ENCODE measurements at places on chromosomes 11 and 22.

DNA sequence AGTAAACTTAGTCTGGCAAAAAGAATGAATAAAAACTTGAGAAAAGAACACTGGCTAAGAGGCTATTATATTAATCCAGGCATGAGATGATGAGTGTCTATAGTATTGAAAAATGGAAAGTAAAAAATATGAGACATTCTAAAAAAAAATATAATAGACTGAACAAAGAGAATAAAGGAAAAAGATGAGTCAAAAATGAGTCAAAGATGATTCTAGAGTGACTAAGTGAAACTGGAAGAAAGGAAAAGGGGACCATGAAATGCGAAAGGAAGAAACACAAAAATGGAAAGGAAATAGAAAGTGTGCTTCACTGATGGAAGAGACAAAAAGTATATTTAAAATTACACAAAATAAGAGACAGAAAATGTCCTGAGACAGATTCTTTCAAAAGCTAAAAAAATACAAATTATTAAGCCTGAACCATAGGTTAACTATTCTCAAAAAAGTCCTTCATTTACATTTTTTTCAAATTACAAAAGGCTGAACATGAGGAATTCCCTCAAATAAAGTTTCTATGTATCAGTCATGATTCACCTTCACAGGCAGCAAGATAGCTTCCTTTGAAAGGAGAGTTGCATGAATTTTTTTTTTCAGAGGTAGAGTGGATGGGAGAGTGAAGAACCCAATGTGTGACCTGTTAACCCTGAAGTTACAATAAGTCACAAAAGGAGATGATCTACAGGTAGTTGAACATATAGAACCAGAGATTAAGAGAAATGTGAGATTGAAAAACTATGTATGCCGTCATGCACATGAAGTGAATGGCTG is 75.2 kb downstream of the EIF3M start:
- DNase-seq: no peak

DNA sequence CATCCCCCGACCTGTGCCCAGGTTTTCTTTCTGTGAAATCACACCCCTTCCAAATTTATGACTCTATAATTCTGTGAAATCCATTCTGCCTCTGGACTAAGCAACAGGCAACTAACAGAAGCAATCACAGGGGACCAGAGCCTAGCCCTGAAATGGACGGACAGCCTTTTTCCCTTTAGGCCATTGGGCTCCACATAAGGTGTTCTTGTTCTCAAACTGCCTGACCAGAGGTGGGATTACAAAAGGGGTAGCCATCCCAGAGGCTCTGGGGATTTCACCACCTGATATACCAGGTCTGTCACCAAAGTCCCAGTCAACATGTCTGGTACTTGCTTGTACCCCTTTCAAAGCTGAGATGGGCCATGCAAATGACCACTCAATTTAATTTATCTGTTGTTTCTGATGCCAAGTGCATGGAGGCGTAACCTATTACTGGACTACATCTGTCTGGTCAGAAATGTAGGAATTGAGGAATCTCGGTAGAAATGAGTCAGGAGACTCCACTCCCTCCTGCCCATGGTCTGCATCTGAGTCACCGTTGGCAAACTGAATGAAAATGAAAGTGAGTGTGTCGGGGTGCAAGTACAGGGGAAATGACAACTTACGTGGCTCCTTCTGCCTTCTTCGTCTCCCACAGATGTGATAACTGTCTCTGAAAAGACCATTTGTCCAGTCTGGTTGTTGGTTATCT is 10.2 kb downstream of the DKK3 start:
- DNase-seq: no peak

DNA sequence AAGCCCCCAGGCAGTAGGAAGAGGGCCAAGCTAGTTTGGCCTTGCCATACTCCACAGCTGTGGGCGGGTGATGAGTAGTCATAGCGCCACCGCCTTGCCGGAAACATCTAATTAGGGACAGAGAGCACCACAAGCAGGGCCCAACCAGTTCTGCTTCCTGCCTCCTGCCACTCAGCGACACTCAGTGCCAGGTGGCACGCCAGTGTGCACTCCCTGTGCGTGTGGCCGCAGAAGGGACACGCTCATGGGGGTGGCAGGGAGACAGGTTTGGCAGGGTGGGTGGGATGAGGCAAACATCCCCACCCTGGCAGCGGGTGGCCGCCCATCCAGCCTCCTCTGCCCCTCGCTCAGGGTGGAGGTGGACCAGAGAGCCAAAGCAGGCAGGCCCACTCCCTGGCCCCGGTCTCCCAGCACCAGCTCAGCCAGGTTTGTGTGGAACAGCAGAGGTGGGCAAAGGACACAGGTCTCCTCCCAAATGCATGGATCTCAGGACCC is 4.9 kb downstream of the OVOL1 start:
- no peak for DNase-seq

GRCh38 chr11:130671801-130672700 is 223.6 kb downstream of the ADAMTS15 start:
- no peak for DNase-seq

DNA sequence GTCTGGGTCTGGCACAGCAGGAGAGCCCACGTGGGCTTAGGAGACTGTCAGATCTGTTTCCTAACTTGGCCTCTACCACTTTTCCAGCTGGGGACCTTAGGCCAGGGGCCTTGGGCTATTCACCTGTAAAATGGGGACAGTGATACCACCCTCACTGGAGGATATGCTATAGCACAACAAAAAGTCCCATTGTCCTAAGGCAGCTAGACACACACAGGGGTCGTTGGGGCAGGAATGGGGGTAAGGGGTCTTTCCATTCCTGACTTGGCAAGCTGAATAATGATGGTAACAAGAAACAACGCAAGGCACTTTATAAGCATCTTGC is 2.6 kb upstream of the SH3BP1 start:
- no peak for DNase-seq

DNA sequence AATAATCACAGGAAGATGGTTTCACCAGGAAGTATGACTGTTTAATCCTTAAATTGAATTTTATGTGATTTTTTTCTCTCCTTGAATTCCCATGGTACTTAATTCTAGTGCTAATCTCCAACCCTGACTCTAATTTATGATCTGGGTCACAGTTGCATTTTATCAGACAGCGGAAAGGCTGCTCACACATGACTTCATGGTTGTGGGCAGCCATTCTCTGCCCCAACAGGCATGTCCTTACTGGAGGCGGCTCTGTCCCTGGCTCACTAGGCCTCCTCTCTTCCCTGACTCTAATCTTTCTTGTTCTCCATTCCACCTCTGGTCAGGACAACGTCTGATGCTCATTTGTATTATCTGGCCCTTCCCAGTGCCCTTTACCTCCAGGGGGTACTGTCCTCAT is 184.4 kb downstream of the CHST1 start:
- no peak for DNase-seq

DNA sequence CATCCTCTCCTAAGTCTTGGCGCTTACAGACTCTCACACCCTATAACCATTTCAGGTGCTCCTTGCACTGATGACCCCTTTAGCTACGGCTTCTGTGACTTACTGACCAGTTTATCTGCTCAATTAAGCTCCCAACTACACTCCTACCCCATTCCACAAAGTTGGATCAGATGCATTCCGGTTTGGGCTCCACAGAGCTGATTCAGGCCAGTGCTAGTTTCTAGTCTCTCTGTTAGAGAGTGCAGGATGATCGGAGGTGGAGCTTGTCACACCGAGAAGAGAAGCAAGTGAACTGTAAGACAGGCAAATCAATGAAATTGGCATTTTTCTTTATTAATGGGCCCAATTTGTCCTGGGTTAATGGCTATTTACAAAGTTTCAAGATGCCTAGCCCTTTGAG is 436.8 kb upstream of the CADM1 start:
- no peak for DNase-seq

- no peak for DNase-seq
These were observed 403.6 kb downstream of the TBC1D22A start for GRCh38 chr22:47166033-47166404.

DNA sequence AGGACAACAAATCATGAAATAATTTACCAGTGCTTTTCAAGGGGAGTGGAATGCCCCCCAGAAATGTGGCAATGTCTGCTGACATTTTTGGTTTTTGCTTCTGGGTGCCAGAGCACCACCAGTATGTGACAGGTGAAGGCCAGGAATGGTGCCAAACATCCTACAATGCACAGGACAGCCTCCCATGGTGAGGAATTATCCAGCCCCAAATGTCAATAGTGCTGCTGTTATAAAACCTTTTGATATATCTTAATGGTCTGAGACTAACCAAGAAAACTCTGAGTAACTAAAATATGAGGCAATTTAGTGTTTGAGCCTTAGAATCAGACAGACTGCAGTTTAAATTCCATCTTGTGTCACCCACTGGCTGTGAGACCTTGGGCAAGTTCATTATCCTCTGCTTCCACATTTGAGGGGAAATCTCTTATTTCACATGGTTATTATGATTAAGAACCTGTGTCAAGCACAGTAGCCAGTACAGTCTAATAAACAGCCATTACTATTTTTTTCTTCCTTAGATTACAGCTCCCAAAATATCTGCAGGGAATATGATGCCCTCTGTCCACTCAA is 69.5 kb downstream of the AMBRA1 start:
- DNase-seq: no peak

DNA sequence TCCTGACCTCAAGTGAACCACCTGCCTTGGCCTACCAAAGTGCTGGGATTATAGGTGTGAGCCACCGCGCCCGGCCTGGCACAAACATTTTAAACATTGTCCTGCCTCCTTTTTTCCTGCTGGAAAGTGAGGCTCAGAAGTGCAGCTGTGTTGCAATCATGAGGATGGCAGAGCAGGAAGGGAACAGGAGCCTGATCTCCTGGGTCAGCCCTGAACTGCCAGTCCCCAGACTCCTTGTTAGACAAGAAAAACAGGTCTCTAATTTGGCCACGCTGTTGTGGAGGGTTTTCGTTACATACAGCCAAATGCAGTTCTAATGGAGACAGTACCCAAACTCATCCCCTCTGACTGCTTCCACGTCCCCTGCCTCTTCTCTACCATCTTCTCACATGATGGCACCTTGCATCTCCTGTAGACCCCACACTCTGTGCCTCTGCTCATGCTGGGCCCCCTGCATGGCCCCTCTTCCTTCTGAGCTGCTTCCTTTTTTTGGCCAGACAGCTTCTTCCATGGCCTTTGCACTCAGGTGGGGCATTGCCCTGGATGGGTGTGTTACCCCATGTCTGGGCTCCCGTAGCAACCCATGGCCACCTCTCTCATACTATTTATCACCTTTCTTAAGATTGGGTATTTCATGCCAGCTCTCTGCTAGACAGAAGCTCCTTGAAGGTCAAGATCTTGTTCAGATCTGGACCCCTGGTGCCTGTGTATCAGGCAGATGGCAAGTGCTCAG is 227.1 kb downstream of the CEP164 start:
- DNase-seq: no peak

DNA sequence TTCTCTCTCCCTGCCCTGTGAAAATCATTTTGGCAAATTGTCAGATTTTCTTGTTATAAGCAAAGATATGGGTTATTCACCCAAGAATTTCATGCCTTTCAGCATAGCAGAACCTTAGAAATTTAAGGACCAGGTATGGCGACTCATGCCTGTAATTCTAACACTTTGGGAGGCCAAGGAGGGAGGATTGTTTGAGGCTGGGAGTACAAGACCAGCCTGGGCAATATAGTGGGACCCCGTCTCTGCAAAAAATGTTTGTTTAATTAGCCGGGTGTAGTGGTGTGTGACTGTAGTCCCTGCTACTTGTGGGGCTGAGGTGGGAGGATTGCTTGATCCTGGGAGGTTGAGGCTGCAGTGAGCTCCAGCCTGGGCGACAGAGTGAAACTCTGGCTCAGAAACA is 27.6 kb downstream of the APLP2 start:
- DNase-seq: no peak

- no peak for DNase-seq
These were observed 12.2 kb upstream of the DCHS1 start for GRCh38 chr11:6667733-6668374.

DNA sequence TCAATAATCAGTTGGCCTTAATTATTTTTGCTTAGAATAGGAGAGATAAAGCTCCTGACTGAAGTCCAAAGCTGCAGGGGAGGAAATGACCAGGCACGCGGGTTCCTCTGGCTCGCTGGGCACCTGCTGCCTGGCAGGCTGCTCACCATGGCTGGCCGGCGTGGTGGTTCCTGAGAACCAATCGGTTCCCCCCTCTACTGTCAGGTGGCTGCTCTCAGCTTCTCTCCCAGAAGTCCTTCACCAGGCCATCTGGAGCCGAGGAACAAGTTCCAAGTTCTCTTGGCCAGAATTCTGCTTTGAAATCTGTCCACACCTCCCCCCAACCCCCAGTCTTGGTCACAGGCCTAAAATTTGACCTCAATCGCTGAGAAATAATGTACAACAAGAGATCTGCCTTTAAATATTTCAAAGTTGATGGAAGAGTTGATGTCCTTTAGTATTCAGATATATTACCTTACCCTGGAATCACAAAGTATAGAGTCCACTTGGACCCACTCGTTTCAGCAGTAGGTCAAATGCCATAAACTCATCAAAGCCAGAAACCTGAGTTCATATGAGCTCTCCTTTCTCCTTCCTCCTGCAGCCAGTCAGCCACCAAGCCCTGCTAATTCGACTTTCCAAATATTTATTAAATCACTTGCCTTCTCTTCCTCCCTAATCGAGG is 25.2 kb downstream of the EXPH5 start:
- DNase-seq: no peak

- no peak for DNase-seq
These were observed 60.1 kb upstream of the MPEG1 start for GRCh38 chr11:59272771-59273372.

- DNase-seq: no peak
These were observed 1.7 kb upstream of the CELSR1 start for GRCh38 chr22:46539169-46539568.

DNA sequence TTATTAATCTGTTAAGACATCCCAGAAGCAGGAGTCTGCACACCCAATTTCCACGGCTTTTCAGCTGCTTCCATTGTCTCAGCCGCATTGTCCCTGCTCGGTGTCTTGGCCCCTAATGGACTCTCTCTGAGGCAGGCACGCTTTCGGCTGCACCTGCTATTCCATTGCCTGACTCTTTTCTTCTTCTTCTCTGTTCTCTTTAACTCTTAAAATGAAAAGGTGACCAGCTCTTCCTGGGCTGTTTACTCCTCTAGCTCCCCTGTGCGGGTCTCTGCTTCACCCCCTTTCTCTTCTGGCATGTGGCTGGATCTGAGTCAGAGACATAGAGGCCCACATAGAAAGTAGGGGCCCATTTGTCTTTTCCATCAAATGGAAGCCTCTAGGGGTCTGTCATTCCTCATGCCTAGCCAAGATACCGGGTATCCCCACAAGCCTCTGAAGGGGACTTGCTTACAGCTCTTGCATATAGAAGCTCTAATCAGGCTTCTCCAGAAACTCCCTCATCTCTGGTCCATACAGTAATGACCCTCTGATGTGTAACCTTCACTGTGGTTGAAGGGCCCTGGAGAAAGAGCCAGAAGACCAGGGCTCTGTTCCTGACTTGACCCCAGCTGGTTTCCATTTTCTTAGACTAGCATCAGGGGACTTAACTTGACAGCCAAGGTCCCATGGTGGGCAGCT is 243.9 kb downstream of the ST3GAL4 start:
- no peak for DNase-seq

DNA sequence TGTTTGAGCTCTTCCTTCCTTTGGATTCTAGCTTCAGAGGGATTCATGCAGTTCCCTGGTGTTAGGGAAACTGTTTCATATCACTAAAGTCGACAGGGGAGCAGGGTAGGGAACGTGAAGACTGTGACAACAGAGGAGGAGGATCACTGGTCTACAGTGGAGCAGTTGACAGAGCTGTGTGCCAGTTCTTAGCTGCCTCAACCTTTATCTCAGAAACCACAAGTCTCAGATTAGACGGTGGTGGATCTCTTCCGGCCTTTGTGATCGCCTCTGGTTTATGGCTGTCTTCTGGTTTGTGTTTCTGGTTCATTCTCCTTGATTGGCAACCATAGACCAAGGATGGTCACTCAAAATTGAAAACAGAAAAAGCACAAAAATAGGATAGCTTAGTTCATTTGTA is 538.9 kb upstream of the API5 start:
- DNase-seq: no peak
